Germinal center (tissue), 1 donor: ENCODE measurements at places on chromosomes 12 and 14.

GRCh38 chr14:103767336-103767894 is 51.8 kb downstream of the ZFYVE21 start:
- no peak for DNase-seq

GRCh38 chr12:38417101-38417500 is 100.5 kb downstream of the ALG10B start:
- no peak for DNase-seq

DNA sequence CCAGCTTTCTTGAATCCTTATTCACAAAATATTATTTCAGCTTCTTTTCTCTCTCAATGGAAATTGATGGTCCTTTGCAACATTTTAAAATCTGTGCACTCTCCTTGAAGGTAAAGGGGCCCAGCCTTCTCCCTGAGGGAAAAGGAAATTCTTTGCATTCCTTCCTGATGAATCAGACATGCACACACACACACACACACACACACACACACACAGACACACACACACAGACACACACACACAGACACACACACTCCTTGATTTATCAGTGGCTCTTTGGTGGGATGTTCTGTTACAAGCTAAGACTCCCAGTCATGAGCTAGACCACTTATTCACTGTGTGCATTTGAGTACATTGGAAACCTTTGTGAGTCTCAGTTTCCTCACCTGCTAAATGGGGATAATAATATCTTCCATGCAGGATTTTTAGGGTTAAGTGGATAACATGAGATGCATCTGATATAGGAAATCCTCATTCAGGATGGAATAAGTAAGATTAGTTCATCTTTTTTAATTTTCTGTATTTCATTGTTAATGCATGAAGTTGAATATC is 45.1 kb upstream of the HMGA2 start:
- DNase-seq = no peak

- DNase-seq = no peak
These were observed 38.7 kb upstream of the DUSP6 start for GRCh38 chr12:89390802-89391673.

GRCh38 chr12:90261283-90261682 is 552.6 kb upstream of the ATP2B1 start:
- no peak for DNase-seq

DNA sequence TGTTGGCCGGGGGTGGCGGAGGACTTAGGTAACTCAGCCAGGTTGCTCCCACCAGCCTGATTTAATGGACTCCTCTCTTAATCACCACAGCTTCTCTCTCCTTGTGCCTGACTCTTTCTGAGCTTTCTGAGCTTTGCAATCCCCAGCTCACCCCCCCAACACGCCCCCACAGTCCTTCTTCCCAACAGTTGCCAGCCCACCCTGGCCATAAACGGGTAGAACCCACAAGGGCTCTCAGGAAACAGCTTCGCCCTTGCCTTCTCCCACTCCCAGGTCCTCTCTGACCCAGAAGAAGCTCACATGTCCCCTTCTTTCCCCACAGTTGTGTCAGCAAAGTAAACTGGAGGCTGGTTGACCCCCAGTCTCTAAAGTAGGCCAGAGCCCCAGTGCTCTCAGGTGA is 32.9 kb downstream of the ZFP36L1 start:
- no peak for DNase-seq

DNA sequence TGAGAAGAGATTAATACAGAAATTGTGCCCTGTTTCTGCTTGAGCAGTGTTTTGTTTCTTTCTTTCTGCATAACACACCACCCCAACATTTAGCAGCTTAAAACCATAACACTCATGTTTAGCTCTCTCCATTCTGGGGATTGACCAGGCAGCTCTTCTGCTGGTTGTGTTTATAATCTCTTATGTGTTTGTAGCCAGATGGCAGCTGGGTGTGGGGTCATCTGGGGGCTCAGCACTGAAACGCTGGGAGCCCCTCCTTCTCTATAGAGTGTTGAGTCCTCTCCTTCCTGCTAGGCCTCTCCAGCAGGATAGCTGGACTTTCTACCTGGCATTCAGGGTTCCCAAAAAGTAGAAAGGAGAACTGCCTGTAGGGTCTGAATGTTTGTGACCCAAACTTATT is 270.6 kb downstream of the TTC8 start:
- DNase-seq = no peak

DNA sequence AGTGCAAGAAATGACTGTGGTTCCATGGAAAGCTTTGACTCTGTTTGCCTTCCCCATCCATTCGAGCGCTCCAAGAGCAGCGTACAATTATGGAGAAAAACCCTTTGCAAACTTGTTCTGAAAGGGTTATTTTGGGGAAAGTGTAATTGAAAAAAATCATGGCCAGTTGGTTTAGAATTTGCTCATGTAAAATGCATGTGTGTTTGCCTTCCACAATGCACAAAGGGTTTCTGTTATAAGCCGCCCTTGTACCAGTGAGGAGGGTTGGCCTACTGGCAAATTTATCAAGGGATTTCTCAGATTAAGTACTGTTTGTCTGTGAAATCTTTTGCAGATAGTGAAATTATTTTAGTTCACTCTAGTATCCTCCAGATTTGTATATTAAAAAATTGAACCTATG is 62.7 kb upstream of the PELI2 start:
- no peak for DNase-seq

DNA sequence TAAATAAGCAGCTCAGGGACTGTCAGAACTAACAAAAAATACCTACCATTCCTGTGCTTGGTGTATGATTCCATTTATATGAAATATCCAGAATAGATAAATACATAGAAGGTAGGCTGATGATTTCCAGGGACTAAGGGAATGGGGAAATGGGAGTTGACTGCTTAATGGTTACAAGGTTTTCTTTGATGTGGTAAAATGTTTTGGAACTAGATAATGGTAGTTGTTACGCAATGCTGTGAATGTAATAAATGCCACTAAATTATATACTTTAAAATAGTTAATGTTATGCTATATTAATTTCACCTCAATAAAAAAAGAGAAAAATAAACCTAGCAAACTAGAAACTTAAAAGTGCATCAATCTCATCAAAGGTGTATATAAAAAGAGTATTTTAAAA is 41.1 kb downstream of the CEP83 start:
- no peak for DNase-seq

GRCh38 chr12:75208856-75209811 is 505 bp downstream of the KCNC2 start:
- no peak for DNase-seq

DNA sequence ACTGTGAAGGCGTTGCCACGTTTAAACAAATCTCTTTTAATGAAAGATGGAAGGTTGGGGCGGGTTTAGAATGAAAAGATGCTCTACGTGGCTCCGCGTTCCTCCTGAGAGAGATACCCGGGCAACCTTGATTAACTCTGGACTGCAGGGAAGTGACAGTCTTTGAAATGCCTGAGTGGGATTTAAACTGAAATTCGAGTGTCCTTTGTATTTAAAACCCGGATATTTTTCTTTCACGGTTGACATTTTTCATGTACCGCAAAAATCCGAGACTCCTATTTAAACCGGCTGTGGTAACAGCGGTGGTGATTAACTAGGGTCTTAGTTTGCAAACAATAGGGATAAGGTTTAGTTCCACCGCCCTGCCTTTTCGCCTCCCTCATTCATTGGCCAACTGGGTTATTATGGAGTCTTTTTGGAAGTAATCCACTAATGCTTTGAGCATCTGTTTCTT is 707 bp downstream of the G2E3 start:
- DNase-seq = peak; percentile 10

GRCh38 chr12:108484431-108484830 is 30.6 kb upstream of the FICD start:
- no peak for DNase-seq

DNA sequence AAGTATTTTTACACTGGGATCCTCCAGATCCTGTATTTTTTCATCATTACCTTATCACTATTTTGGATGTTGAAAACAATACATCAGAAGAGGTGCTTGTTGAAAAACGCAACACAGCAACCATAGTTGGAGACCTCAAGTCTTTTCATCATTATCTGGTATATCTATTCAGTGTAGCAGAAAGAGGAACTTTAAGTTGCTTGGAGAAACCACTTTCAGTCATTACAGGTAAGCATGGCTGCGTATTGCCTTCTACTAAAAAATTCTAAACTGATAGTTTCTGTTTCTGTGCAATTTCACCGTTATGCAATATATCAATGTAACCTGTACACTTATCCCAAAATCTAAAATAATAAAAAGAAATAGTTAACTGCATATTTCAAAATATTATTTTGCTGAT is 32.2 kb upstream of the PTPRQ start:
- DNase-seq = no peak

DNA sequence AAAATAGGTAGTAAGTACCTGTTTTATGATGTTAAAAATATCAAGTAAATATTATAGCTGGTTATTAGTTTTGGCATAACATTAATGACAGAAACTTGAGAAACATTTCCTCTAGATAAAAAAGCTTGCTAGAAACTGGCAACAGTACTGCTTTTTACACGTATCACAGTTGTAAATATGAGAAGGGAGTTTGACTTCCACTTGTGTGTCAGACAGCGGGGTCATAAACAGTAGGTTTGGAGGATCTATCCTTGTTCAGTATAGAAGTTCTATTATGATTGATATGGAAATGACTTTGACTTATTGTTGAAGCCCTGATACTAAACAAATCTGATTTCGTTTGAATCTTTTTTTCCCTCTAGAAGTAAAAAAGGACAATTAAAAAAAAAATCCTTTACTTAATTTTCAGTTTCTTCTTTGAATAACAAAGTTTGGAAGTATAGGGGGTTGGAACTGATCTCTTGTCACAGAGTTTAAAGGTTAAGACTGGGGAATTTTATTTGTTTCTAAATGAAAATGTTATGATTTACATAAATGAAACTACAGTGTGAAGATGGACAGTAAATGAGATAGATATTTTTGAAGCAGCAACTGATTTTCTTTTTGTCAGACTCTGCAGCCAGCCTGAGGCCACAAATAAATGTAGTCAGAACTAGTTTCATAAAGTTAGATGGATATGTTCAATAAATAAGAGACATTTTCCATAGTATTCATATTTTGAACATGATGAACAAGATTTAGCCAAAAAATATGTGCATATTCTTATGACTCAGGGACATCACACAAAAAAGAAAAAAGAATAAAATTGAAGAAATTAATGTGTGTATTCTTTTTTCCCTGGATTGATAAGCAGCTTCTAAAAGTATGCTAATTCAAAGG is 50.1 kb downstream of the WNK1 start:
- no peak for DNase-seq
